Dorsolateral prefrontal cortex (tissue), 122 donors: ENCODE measurements at places on chromosomes 4 and X.

- DNase-seq, result no peak
Observed at GRCh38 chrX:87755493-87755892, 237.9 kb downstream of the KLHL4 start.

DNA sequence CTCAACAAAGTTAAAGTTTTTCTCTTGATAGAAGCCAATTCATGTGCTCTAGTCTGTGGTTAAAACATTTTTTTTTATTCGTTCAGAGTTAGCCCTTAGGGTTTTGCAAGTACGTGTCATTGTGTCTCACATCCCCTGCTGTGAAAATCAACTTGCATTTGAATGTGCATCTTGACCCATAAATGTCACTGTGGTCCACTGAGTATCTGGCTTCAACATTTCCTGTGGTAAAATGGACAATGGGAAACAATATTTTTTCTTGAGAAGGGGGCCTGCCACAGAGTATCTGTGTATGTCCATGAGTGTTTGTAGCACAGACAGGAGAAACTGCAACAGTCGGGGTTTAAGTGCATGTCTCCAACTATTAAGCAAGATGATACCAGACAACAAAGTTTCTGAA, 554.8 kb upstream of the TENM3 start:
- DNase-seq, result no peak

- DNase-seq, result no peak
Observed at GRCh38 chrX:50002067-50002714, 79.8 kb downstream of the CLCN5 start.

DNA sequence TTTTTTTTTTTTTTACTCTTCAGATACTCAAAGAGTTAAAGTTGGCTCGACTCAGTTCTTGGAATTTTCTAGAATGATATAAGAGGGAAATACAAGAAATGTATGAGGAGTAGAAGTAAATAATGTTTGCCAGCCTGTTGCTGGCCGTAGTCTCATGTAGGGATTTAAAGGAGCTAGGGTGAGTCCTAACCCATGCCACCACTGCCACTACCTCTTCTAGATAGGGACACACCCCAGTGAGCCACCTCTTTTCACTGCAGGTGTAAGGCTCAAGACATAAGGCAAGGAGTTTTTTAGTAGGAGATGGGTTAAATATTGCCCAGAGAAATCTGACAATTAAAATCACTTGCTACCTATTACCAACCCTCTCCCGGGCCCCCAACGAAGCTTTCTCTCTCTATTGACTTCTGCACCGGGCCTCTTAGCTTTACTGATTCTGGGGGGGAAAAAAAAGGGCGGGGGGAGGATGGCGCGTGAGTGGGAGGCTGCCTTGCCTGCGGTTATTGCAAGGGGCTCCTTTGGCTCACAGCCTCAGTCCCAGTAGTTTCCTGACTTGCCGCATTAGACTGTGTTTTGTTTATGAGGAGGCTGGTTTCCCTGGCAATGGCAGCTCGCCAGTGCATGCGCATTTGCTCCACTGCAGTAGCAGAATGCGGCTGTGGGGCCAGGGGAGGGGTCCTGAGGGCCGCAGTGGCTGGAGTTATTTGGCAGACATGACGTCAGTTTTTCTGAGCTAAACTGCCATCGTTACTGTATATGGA, 3.0 kb downstream of the LINC00632 start:
- peak; percentile 70 for DNase-seq

DNA sequence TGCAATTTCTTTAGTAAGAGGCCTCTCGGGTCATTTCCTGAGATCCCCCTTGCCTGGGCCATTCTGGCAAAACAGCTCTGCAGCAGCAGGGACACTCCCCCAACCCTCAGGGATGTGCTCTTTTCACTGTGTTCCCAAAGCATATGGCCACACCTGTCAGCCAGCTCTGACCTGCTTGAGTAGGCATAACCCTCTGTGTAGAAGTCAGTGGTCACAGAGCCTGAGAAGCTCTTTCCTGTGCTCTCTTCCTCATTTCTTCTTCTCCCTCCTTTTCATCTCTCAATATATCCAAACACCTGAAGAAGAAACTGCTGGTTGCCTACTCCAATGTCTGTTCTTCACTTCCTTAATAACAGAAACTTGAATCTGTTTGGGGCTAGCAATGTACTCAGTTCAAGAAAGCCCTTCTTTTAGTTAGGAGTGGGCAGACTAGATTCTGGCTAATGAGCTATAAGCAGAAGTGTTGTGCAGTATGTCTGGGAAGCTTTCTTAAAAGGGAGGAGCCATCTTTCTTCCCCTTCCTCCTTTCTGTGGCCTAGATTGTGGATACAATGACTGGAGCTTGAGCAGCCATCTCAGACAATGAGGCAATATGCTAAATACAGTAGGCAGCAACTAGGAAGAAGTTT, 73.3 kb downstream of the PRPS1 start:
- no peak for DNase-seq

- DNase-seq, result no peak
Observed at GRCh38 chr4:125280892-125281403, 33.8 kb upstream of the FAT4 start.

DNA sequence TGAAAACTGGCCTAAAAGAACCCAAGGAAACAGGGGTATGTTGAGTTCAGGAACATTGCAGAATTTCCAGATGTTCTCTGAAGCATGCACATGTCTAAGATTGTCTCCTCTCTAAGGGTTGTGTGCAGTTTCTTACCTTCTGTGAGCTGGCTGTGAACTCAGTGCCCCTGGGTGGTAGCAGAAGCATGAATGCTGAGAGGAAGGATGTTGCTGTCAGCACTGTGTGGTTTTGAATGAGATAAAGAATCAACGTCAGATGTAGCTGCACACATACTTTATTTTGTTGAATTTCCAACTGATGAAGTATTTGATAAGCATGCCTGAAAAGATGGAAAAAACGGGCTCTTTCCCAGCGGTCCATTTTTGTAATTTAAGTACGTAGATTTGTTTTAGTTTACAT, 23.8 kb upstream of the CD38 start:
- no peak for DNase-seq

GRCh38 chrX:7334253-7334935, 186.4 kb upstream of the PUDP start:
- no peak for DNase-seq

- no peak for DNase-seq
Observed at GRCh38 chrX:48090123-48090522, 18.7 kb upstream of the ZNF630 start.

GRCh38 chr4:140469791-140470733, 28.0 kb downstream of the MGAT4D start:
- DNase-seq, result no peak

GRCh38 chr4:103098341-103098740, 1.3 kb downstream of the BDH2 start:
- DNase-seq, result no peak

- no peak for DNase-seq
Observed at GRCh38 chrX:150253959-150254620, 109.0 kb upstream of the MAMLD1 start.

GRCh38 chr4:177041356-177041755, 248.6 kb upstream of the VEGFC start:
- DNase-seq, result no peak

DNA sequence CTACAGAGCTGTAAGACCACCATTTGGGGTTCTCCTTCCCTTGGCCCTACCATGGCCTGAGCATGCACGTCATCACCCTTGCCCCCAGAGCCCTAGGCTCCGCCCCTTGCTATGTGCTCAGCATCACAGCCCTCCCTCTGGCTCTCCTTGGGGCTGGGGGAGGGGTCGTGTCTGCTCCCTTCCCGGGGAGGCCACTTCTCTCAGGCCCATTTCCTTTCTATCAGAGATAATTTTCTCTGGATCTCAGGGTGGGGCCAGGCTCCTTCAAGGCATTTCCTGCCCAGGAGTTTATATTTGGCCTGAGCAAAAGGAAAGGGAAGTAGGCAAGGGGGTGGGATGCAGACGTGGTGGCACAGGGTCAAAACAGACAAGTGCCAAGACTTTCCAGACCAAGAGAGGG, 55.9 kb downstream of the STARD8 start:
- no peak for DNase-seq

- no peak for DNase-seq
Observed at GRCh38 chrX:31165241-31166035, 93.6 kb upstream of the FTHL17 start.

GRCh38 chr4:64883087-64883807, 474.0 kb upstream of the TECRL start:
- no peak for DNase-seq

DNA sequence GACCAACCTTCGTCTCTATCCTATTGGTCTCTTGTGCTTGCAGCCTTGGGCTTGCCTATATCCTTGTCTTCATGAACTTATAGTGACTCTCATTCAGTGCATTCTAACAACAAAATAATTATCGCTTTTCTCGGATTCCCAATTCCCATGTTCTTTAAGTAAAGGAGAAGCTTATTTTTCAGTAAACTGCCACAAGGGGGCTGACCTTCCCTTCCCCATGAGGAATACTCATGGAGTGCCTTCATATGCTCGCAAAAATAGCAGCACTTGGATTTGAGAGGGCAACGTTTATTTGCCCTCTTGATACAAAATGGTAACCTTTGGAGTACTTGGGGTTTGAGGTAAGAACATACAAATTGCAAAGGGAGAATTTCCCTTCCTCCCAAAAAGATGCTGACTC, 183.2 kb upstream of the TENT5D start:
- DNase-seq, result no peak

- DNase-seq, result no peak
Observed at GRCh38 chr4:161792991-161793390, 370.8 kb downstream of the FSTL5 start.
